ENCODE measurements at places on chromosomes 3 and 15.

- DNase-seq, result no peak
Measured at GRCh38 chr3:155727836-155728235, 17.0 kb downstream of the PLCH1 start.

- no peak for DNase-seq
Measured at GRCh38 chr3:193974671-193975535, 161.0 kb upstream of the HES1 start.

DNA sequence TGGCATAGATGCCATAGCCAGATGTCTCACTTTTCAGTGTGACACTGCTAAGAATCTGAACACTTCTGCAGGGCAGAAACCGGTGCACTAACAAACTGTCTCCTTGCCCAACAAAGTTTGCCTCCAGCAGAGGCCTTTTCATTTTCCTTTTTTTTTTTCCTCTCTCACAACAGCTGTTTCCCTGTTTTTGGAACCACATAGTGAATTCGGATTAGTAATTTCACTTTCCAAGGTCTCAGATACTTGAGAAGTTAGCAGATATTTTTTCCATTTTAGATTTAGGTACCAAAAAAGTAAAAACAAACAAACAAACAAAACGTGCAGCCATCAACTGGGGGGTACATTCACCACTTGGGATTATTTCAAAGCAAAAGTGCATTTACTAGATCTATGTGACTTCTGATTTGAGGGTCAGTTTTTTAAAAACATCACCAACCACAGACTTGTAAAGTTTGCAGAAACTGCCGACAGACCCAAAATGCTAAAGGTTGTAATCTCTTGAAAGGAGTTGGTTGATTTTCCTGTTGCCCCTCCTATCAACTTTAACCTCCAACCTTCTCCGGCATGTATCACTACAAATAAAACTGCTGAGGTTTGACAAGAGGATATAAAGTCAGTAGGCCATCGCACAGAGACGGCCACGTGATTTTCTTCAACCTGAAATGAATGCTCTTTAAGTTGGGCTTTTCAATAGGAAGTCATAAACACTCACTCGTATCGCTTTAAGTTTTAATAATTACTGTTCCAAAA lies 169.1 kb downstream of the CDIN1 start:
- no peak for DNase-seq

DNA sequence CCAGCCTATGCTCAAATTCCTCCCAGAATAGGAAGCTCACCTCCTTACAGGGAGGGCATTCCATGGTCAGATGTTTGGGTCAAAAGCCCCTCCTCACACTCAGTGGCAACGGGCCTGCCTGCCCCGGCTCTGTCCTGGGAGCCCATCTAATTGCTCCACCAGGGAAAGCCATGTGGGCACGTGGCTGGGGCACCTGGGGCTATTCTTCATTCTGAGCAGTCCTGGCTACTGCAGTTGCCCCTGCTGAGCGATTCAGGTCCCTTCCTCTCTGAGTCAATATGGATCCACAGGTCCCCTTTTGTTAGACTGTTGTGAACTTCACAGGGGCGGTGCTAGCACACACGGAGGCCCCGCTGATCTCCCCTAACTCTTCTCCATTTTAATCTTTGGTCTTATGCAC lies 39.4 kb downstream of the TPRA1 start:
- DNase-seq, result no peak

DNA sequence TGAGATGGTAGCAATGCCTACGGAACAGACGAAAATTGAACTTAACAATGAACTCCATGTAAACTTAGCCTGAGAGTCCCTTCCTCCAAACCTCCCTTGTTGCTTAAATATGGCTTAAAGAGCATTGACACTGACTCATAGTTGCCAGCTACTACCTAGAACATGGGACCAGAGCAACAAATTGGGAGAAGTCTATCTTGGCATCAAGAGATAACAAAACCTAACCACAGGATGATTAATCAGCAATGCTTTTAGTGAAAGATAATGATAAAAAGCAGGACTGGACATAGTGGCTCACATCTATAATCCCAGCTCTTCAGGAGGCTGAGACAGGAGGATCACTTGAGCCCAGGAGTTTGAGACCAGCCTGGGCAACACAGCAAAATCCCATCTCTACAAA lies 117.8 kb upstream of the MNS1 start:
- no peak for DNase-seq

DNA sequence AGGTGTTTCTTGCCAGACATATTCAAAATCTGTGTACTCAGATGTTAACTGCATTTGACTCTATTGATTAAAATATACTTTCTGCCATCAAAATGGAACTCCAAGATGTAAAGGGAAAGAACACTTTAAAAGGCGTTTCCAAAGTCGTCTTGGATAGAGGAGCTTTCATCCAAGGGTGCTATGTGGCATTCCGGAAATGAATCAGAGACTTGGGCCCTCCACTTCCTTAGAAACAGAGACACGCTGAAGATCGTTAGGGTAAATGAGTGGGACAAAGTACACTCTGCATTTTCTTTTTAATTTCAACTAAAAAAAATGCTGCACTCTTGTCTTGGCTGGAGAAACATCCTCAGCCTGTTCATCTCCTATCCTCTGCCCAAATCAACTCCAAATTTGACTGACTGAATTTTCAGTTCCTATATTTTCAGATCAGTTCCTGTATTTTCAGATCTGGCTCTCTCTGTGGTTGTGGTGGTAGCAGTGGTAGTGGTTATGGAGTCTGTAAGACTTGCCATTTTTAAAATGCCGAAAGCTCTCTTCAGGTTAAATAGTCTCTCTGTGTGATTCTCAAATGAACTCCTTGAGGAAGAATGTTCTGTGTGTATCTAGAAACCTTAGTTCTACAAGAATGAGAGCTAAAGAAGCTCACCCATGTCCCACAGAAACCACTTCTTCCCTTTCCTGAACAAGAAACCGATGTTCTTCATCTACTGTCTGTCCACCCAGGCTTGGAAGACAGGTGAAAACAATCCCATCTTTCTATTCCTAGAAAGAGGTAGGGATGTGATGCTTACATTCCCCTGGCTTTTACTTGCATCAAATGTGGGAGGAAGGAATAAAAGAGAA lies 156.8 kb upstream of the ICE2 start:
- DNase-seq, result no peak

- no peak for DNase-seq
Measured at GRCh38 chr3:137514853-137515252, 249.3 kb upstream of the SOX14 start.

DNA sequence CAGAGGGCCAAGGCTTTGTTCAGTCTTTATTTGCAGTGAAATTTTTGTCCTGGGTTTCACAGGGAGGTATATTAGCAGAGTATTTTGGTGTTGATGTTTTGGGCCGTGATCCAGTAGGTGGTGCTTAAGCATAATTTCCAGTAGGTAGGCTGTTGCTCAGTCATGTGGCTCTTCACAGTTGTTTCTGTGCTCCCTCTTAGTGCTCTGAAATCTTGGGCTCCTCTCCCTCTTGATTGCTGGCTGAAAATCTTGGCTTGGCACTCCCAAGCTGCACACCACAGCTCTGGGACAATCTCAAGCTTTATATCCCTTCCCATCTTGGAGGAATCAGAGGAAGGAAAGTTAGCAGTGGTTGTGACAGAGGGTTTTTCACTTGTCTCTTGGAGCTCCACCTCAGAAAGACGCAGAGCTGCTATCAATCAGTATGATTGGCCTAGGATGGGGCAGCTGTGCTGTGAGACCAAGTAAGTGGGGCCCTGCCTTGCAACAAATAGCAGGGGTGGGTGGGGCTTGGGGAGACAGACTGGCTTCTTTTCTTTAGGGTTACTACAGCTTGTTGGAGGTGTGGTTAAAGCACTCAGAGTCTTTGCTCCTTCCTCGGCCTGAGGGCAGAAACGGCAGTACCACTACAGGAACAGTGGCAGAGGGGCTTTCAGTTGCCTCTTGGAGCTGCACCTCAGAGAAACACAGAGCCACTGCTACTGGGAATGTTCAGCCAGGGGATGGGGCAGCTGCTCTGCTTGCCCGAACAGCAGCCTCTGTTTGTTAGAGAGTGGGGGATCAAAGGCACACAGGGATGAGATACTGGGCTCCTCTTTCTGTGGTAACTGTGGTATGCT lies 627.0 kb downstream of the SI start:
- DNase-seq, result no peak

DNA sequence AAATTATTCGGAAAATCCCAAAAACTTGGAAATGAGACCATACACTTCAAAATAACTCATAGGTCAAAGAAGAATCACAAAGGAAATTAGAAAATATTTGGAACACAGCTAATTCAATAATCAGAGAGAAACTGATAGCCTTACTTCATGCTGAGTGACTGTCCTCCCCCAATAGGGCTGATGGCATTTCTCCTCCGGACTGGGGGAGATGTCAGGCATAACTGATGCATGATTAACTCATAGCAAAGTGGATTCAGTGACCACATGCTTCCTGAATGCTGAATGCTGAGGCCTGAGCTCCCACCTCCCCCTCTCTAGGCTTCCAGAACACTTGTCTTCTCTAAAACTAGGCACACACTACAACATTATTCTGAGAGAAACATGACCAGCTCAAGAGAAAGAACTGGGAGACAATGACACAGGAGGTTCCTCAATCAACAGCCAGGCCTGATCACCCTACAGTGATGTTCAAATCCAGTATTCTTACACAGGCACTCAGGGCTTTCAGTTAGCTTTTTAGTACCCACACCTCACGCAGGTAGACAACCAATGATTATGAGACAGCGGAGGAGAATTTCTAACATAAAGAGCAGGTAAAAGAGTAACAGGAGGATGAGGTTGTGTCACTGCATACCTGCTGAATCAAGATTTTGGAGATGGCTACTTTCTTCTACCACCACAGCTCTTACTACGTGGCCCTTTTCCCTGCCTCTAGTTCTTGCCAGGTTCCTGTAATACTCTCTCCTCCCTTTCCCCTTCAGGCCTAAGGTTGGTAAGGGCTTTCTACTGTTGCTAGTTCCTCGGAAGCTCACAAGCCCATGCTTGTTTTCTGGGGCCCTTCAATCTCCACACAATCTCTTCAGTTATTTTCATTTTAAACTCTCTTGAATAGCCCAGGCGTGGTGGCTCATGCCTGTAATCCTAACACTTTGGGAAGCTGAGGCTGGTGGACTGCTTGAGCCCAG lies 96.1 kb downstream of the FMN1 start:
- DNase-seq, result no peak

DNA sequence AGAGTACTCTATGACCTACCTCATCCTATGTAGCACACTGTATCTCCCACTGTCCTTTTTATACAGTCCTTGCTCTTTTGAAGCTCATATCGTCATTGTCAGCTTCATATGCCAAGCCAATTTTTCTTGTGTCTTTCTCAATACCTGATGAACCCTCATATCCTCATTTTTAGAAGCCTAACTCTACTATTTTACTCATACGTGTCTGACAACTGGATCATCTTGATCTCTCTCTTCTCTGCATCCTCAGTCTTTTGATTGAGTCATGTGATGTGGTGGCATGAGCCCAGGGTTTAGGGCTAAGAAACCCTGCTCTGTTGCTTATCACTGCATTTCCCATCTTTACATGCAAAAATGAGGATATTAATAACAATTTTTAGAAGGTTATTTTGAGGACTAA lies 352.0 kb downstream of the LPP start:
- DNase-seq, result no peak

- DNase-seq, result no peak
Measured at GRCh38 chr3:161148832-161149475, 43.8 kb upstream of the B3GALNT1 start.

GRCh38 chr3:9037144-9037711 lies 74.0 kb upstream of the RAD18 start:
- DNase-seq, result no peak

GRCh38 chr3:66949898-66950297 lies 48.2 kb upstream of the KBTBD8 start:
- DNase-seq, result no peak

GRCh38 chr15:25175033-25175788 lies 220.4 kb downstream of the SNRPN start:
- DNase-seq, result peak; percentile 1

- no peak for DNase-seq
Measured at GRCh38 chr3:96192966-96193550, 621.3 kb upstream of the EPHA6 start.

GRCh38 chr15:67322481-67322880 lies 67.9 kb downstream of the IQCH start:
- no peak for DNase-seq

DNA sequence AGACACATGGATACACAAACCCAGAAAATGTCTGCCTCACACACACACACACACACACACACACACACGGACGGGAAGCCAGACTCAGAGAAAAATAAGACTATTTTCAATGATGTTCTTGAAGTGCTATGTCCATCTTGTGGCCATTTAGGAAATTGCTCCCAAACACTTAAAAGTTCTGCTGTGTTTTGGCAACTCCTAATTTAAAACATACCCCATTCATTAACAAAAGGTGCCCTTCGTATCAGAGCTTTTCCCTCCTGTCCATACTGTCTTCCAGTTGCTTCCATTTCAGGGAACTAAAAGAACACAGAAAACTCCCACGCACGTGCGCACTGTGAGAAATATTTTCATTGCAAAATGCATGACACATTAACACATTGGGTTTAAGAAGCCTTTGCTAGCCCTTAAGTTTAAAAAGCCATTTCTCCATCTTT lies 44.6 kb downstream of the SLC12A1 start:
- DNase-seq, result no peak

- DNase-seq, result no peak
Measured at GRCh38 chr3:124586126-124587052, 143.9 kb upstream of the UMPS start.

- no peak for DNase-seq
Measured at GRCh38 chr3:175432376-175433025, 573.4 kb downstream of the NAALADL2 start.

GRCh38 chr15:68489421-68489820 lies 57.5 kb upstream of the ITGA11 start:
- DNase-seq, result no peak

GRCh38 chr3:124545891-124546290 lies 184.4 kb upstream of the UMPS start:
- DNase-seq, result no peak

DNA sequence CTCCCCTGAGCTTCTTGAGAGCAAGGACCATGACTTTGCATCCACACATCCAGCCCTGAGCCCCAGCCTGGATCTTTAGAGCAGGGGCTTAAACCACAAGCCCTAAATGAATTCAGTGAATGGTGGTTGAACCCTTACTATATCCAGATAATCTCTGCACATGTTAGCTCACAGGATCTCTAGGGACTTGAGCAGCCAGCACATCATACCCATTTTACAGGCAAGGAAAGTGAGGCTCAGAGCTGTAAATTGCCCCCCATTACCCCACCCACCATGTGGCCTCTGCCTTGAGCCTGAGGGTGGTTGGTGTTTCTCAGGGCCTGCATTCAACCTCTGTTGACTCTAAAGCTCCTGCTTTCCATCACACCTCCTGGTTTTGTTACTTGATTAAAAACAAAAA lies 27.6 kb downstream of the EAF1 start:
- DNase-seq, result no peak

DNA sequence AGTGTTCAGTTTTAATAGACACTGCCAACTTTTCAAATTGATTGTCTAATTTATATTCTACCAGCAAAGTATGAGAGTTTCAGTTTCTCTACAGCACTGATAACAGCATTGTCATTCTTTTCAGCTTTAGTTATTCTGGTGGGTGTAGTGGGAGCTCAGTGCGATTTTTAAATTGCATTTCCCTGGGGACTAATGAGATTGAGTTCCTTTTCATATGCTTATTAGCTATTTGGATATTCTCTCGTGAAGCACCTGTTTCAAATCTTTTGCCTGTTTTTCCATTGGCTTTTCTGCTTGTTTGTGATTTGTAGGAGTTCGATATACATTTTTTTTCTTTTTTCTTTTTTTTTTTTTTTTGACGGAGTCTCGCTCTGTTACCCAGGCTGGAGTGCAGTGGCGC lies 18.8 kb upstream of the IDH2 start:
- no peak for DNase-seq

Data from activated naive CD4-positive, alpha-beta T cell treated with anti-CD3 and anti-CD28 coated beads, Interleukin-2, amount 50 U/mL, for 16 hours (primary cell).